HCEC 1CT (cell line): ENCODE measurements at places on chromosomes 1 and 21.

- DNase-seq, result no peak
These were observed 980 bp upstream of the AHCYL1 start for GRCh38 chr1:109983380-109984189.

DNA sequence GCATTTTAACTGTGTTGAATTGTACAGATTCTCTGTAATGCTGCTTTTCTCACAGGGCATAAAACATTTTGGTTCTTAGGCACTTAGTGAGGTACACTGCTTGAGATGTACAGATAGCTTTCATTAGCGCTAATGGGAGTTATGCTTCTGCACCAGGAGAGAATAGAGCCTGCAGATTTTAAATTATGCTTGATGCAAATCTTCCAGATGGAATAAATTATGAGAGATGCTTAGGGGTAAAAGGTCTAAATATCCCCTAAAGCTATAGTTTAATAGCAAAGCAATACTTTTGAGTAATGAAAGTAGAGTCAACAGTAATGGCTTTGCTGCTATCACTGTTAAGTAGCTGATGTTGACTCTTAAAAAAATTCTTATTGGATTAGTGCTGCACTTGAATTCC is 248.9 kb downstream of the S1PR1 start:
- DNase-seq, result no peak

- peak; percentile 90 for DNase-seq
These were observed 5.5 kb upstream of the PLEKHM2 start for GRCh38 chr1:15678578-15678977.

DNA sequence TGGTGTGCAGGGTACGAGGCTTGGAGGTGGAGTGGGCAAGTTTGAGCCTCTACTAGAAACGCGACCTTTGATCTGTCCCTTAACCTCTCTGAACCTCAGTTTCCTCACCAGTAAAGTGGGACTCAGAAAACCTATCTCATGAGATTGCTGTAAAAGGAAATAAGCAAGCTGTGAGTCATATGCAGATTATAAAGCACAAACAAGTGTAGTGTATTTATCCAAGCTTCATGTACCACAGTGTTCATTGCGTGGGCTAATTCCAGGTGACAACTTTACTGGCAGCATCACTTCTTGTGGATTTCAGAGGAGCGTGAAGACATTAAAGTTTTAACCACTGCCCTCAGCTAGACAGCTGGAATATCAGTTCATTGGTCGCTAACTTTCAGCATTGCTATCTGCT is 44.4 kb downstream of the ZNF697 start:
- peak; percentile 24 for DNase-seq

GRCh38 chr1:244052016-244052727 is 1.1 kb downstream of the ZBTB18 start:
- peak; percentile 29 for DNase-seq

DNA sequence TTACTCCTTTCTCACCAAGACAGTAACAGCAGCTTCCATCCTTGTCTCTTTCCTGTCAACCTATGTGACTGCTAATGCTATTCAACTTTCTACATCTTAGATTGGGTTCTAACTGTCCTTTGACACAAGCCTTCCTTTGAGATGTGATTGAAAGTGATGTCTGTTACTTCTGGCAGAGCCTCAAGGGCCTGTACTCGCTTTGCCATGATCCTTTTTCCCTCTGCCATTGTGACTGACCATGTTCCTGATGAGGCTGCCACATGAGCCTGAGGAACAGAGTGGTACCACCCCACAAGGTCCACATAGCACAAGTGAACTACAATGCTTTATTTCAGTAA is 138.8 kb upstream of the RAB4A start:
- DNase-seq, result no peak

GRCh38 chr21:14557413-14557812 is 11.3 kb upstream of the SAMSN1 start:
- DNase-seq, result no peak

DNA sequence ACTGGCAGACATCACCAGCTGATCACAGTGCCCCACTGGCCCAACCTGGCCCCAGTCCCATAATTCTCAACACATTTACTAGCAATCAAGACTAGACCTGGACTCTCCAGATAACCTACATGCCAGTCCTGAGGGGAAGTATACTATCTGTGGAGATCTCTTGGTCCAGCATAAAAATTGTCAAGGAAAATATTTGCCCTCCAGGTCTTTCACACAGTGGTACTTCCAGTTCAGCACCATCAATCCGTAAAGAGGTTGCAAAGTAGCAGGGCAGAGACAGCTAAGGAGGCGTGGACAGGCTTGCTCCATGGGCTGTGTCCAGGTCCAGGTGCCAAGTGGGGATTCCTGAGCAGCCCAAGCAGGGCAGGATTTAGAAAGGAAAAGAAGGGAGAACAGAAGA is 143.6 kb upstream of the BACE2 start:
- no peak for DNase-seq

GRCh38 chr1:151061704-151062103 is 1.5 kb downstream of the MLLT11 start:
- no peak for DNase-seq

- no peak for DNase-seq
These were observed 74.1 kb downstream of the RRAGC start for GRCh38 chr1:38785285-38786039.

DNA sequence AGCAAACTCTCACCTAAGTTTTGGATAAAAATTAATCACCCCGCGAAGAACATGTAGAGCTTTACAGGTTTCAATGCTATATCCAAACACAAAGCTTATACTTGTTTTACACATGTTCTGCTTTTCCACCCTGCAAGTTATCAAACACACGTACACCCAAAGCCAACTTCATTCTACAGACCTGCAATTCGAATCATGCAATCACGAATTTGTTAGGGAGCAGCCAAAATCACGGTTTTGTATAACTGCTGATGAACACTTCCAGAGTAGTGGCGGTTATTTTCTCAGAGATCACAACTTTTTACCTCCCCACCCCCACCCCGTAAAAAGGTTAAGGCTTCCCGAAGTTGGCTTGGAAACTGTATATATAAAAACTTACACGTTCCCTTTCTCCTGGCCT is 1.4 kb downstream of the HMGN1 start:
- no peak for DNase-seq

- DNase-seq, result peak; percentile 87
These were observed 76.6 kb downstream of the NDUFS5 start for GRCh38 chr1:39102537-39103327.

GRCh38 chr21:42654179-42654912 is 925 bp downstream of the PDE9A start:
- DNase-seq, result no peak

DNA sequence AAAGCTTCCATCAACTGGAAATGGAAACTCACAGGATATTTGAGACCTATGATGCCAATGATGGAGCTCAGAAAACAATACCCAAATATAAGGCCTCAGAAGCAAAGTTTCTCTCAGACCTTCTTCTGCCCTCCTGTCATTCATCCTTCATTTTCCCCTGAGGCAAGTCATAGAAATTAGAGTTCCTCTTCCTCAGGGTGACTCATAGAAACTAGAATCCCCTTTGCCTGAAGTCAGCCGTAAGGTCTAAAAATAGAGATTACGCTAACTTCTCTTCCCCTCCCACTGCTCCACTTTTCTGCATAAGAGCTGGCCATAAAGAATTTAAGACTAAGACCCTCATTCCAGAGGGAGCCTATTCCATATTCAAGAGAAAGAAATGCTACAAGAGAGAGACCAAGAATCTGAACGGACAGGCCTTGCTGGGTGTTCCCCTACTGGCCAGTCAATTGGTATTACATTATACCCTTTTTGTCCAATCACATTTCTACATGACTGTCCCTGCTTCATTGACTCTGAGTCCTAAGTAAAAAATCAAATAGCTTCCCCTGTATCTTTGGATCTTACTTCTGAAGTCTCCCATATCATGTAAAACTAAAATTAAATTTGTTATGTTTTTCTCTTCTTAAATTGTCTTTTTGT is 994.9 kb downstream of the ADGRL2 start:
- no peak for DNase-seq

DNA sequence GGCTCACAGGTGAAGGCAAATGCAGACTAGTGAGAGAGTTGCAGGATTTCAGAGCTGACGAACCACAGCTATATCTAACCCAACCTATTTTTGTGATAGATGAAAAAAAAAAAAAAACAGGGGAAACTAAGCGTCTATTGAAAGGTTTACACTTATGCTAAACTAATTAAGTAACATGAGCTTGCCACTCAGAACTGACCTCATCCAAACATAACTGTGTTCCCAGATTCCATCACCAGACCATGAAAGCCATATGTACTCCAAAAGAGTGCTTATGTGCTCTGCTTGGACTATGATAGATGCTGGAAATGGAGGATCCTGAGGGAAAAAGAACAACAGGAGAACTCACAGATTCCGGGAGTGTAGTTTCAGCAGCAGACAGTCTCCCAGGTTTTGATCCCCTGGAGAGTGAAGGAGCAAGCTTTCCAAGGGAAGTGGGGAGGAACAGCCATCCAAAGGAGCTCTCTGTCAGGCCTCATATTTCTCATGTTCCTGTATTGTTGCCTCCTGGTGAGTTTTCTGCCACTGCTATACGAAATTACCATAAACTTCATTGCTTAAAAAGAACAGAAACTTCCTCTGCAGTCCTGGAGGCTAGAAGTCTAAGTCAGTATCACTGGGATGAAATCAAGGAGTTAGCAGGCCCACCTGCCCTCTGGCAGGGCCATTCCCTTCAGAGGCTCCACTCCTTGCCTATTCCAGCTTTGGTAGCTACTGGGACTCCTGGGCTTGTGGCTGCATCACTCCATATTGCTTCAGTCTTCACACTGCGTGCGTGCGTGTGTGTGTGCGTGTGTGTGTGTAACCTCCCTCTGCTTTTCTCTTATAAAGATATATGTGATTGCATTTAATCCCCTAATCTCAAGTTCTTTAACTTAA is 38.1 kb downstream of the NIBAN1 start:
- DNase-seq, result no peak
